ENCODE measurements at places on chromosomes 6 and 20.

- DNase-seq, result no peak
Observed at GRCh38 chr20:61186771-61187472, 65.1 kb upstream of the CDH4 start.

GRCh38 chr6:141548966-141549365 is 583.8 kb upstream of the GJE1 start:
- DNase-seq, result no peak

- DNase-seq, result no peak
Observed at GRCh38 chr6:90219209-90219985, 77.2 kb downstream of the BACH2 start.

DNA sequence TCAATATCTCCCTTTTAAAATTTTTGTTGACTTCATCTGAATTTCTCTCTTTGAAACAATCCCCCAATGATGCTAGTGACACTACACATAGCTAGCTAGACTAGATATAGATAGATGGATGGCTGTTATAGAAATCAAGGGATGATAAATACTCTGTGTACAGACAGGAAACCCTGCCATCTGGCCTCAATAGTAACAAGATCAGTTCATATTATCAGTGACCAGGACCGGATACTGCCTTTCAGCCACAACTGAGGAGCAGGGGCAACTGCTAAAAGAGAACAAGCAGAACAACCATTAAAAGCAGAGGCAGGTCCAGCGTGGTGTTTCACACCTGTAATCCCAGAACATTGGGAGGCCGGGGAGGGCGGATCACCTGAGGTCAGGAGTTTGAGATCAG is 118.3 kb upstream of the FAM184A start:
- DNase-seq, result no peak

DNA sequence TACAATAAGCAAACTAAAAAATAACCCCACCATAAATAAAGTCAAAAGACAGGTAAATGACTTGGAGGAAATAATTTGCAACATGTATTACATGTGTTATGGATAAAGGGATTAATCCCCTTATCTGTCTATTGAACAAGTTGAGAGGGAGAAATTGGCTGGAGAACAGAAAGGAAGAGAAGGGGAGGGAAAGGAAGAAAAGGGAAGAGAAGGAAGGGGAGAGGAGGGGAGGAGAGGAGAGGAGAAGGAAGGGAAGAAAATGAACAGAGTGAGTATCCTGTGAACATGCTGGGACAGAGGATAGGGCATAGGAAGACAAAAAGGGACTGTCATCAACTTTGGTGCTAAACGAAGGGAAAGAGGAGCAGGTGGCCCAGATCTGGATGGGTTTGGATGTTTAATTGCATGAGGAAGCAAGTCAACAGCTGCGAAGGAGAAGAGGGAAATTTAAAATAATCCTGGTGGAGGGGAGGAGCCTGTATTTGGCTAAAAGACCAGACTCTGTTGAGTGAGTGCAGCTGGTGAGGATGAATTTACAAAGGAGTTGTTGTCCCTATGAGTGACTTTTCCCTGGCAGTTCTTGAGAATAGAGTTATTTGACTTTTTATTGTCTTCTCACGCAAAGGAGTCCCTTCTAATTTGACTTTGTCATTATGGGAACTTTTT is 14.2 kb upstream of the SHLD1 start:
- no peak for DNase-seq

- no peak for DNase-seq
Observed at GRCh38 chr6:157989541-157990289, 8.1 kb downstream of the SYNJ2 start.

DNA sequence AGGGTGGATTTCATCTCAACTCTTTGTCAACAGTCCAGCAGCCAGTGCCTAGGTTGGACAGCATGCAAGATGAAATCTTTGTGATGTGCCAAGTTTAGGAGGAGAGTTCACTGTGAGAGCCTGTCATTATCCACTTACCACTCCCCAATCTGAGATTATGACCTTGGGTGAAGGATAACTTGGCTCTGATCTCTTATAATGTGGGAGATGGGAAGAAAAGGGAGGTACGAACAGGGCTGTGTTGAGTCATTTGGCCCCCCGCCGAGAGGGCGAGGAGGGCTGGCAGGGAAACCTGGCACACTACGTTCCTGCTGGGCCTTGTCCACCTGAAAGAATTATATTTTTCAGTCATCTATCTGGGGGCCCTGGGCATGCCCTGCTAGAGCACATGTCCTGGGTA is 35.8 kb downstream of the LAMA4 start:
- DNase-seq, result no peak
